Brain pericyte (primary cell): ENCODE measurements at places on chromosomes 13 and 19.

DNA sequence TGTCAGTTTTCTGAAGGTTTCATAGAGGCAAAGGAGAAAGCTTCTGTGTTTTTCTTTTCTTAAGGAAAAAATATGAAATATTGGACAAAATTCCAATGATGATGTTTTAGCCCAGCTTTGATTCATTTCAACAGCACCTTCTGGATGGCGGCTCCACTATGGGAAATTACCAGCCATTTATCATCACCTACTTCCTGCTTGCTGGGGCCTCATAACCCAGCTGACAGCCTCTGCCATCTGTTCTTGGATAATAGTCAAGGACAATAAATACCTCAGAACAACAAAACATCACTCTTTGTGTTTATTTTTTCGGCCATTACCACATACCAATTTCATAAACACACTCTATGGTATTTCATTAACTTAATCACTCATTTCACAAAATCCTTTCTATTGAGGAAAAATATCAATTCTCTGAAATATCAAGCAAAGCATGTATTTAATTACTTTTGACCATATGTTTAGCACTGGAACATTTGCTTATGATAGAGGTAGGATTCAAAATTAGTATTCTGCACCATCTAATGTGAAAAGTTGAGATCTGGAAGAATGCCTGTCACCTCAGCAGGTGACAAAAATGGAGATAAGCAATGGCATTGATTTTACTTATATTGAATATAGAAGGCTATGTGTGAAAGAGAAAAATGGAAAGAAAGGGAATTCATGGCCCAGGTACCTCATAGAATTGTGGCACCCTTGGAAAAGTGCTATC, 629.7 kb downstream of the LIG4 start:
- DNase-seq: no peak

DNA sequence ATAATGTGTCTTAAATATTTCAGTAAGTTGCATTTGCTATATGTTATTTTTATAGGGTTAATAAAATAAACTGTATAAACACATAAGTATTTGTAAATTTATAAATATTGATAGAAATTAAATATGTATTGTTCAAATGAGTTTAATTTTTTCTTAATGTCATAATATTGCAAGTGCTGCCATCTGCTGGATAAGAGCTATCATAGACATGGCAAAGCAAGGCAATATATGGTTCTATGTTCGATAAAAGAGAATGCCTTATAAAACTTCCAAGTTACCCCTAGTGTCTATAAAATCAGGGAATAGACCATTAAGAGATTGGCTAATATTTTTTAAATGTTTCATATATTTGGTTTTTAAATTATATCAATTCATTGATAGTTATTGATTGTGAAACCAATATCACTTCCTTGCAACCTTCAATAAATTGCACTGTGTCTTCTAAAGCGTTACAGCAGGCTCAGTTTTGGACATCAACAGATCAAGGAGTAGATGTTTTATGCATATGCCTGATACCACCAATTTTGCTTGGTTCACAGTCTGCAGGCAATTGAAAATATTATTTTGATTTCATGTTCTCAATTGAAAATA, 29.0 kb upstream of the SLITRK6 start:
- no peak for DNase-seq

DNA sequence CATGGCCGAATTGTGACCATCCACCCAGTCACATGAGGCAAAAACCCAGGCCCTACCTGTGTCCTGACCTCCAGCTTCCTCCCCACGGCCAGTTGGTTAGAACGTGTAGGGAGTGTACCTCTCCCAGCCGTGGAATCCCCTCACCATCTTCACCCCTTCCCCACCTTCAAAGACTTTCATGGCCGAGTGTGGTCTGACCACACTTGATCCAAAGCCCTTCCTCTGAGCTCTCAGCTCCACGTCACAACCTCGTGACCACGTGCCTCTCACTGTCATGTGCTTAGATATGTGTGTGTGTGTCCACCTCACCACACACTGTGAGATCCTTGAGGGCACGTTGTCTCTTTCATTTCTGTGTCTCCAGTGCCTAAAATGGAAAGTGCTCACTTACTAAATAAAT, 48.6 kb upstream of the UBE2L5 start:
- DNase-seq: no peak

- DNase-seq: no peak
These were observed at the start of gene FAM124A for GRCh38 chr13:51222037-51222685. FAM124A (plus strand) TSS chr13:51222398; CDS start chr13:51222502, 104 bp downstream.

DNA sequence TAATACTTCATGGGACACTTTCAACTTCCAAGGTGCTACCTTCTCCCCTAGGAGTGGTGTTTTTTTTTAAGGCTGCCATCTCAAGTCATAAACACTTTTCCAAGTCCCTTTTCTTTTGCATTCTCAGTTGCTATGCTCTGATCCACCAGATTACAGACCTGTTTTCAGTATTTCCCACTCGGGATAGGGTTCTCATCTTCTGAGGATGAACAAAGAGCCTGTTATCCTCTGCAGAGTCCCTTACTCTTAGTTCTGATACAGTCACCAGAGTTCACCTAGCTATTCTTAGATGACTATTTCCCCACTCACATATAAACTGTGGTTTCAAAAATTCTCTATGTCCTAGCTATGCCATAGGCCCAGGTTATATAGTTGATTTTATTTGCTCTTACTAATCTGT, 15.9 kb downstream of the ZDHHC20 start:
- no peak for DNase-seq

DNA sequence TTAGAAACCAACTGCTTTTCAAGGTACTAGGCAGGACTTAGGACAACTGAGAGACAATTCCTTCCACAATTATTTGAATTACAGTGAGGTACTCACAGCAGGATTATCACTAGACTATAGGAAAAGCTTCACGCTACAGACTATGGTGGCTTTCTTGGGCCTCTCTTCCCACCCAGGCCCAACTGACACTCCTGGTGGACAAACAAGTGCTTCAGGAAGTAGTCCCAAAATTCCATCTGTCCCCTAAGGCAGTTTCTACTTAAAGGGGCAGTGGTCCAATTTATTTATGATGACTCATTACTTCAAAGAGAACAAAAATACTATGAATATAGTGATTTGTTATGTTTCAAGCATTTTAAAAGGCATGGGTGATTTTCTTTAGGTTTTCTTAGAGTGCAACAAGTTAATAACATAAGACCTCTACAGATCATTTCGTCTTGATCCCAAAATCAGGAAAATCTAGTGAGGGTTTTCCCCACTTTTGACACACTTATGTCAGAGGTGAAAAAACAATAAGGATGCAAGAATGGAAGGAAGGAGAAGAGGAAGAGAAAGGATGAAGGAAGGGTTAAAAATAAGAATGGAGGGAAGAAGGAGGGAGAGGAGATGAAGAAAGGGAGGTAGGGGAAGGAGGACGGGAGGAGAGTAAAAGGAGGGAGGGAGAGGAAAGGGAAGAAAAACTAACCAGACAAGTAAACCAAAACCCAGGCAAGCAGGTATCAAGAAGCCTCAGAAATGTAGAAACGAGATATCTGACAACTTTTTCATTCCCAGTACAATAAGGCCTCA, 100.7 kb downstream of the SERP2 start:
- DNase-seq: no peak

GRCh38 chr19:18424122-18424889, 5.1 kb downstream of the SSBP4 start:
- no peak for DNase-seq

- no peak for DNase-seq
These were observed 192.9 kb downstream of the DIAPH3 start for GRCh38 chr13:59970847-59971246.

GRCh38 chr19:48635966-48636858, 967 bp downstream of the DBP start:
- no peak for DNase-seq

GRCh38 chr19:35733180-35734125, 8.8 kb downstream of the IGFLR1 start:
- DNase-seq: no peak

DNA sequence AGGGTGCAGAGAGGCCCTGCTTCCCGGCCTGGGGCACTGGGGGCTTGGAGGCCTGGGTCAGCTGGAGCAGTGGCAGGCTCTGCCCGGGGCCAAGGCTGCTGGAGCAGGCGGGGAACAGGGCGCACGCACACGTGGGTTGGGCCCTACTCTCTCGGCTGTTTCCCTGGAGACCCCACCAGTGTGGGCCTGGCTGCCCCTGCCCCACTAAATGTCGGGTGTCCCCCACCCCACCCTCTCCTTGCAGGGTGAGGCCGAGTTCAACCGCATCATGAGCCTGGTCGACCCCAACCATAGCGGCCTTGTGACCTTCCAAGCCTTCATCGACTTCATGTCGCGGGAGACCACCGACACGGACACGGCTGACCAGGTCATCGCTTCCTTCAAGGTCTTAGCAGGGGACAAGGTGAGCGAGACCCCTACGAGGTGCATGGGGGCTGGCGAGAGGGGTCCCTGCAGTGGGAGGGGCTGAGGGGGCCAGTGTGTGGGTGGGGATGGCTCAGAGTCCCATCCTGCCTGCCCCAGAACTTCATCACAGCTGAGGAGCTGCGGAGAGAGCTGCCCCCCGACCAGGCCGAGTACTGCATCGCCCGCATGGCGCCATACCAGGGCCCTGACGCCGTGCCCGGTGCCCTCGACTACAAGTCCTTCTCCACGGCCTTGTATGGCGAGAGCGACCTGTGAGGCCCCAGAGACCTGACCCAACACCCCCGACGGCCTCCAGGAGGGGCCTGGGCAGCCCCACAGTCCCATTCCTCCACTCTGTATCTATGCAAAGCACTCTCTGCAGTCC, 15.3 kb downstream of the CAPN12 start:
- no peak for DNase-seq

- no peak for DNase-seq
These were observed 51.9 kb upstream of the SPATA13 start for GRCh38 chr13:24108615-24108965.
